Activated T-helper 1 cell treated with anti-CD3 and anti-CD28 coated beads, Interleukin-12 subunit alpha, Interleukin-12 subunit beta, Interleukin-2, Interleukin-4 antibody, amounts not matched to agents 30 ng/mL and 10 ng/mL and 1 ng/mL, durations not matched to agents 14 hours and 24 hours and 36 hours (primary cell): ENCODE measurements at places on chromosomes 2 and 18. TPM values are rescaled to one million over a fixed set of nuclear protein-coding genes. Genes with fewer than 3 reads are reported as not detected.

DNA sequence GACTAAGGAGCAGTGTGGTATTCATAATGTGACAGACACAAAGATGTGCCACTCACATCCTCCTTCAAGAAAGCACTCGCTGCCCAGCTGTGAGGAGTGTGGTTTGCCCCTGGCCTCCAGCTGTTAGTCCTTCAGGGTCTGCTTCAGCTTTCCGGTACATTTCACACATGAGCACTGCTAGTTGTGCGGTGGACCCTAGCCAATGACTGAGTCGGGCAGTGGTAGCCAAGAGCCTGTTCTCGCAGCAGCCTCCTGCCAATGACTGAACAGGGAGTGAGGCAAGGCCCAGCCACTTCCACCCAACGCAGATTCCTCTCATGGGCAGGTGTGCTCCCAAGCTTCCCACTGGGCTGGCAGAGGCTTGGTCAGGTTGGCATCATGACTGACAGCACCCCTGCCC lies 254.3 kb downstream of the RBM43 start:
- DNase-seq = no peak

CHRND gene
- not detected in 2 replicates for total RNA-seq

GRCh38 chr2:39873586-39873985 lies 94.5 kb upstream of the THUMPD2 start:
- no peak for DNase-seq

- DNase-seq = no peak
Observed at GRCh38 chr2:191303140-191304005, 58.2 kb downstream of the MYO1B start.

GRCh38 chr2:152047824-152048471 lies 50.9 kb downstream of the CACNB4 start:
- no peak for DNase-seq

DNA sequence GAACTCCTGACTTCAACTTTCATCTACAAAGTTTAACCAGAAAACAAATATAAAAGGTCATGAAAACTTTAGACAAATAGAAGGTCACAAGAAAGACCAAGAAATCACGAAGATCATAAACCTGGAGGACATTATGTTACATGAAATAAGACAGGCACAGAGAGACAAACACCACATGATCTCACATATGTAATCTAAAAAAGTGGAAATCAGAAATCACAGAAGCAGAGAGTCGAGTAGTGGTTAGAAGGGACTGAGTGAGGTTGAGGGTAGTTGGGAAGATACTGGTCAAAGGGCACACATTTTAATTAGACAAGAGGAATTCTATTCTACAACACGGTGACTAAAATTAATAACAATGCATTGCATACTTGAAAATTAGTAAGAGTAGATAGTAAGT lies 1.4 kb downstream of the GCFC2 start:
- no peak for DNase-seq
